Spleen (tissue), 13 donors: ENCODE measurements at places on chromosomes 13 and 19. TPM values are rescaled to one million over a fixed set of nuclear protein-coding genes. Genes with fewer than 3 reads are reported as not detected.
A peak's percentile ranks its signal among the peaks of the same experiment; 100 is the strongest.

The TEX29 gene
- 0.54 TPM for total RNA-seq

DNA sequence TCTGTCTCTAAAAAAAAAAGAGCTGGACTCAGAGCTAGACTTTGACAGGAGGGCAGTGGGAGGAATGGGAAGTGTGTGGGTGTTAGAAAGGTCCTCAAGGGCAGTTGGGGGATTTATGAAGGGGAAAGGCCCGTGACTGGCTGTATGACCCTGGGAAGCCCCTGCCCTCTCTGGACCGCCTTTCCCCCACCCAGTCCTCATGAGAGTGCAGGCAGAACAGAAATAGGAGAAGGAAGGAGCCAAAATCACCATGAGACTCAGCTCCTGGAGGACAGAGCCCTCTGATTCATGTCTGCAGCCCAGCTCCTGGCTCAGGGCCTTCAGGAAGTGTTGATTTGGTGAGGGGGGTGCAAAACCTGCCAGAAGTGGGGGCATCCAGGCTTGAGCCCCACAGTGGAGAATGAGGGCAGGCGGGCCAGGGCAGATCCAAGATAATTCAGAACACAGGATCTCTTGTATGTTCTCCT is 8.7 kb upstream of the SMG9 start:
- no peak for DNase-seq

- DNase-seq = no peak
Observed at GRCh38 chr13:21998279-21998990, 327.6 kb downstream of the FGF9 start.

DNA sequence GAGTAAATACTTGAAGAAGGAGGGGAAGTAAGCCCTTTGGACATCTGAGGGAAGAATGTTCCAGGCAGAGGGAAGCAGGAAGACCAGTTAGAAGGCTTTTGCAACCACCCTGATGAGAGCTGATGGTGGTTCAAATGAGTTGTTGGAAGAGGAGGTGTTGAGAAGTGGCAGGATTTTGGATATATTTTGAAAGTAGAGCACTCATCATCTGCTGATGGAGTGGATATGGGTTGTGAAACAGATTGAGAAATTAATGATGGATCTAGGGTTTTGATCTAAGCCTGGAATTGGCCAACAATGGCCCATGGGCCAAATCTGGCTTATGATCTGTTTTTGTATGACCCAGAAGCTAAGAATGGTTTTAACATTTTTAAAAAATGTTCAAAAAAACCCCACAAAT is 230.7 kb downstream of the NDFIP2 start:
- no peak for DNase-seq

The IFNL1 gene
- not detected for total RNA-seq

DNA sequence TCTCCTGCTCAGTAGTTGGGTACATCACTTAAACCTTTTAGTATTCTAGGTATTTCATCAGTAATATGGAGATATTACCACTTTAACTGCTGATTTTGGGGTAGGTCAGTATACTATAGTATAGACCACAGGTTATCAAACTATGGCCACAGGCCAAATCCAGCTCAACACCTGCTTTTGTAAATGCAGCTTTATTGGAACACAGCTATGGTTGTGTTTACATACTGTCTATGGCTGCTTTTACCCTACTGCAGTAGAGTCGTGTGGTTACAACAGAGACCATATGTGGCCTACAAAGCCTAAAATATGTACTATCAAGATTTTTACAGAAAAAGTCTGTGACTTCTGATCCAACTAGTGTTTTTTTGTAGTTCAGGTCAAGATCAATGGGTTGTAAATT is 10.3 kb downstream of the COG6 start:
- no peak for DNase-seq

- DNase-seq = no peak
Observed at GRCh38 chr13:39266426-39266825, 228.2 kb downstream of the NHLRC3 start.

DNA sequence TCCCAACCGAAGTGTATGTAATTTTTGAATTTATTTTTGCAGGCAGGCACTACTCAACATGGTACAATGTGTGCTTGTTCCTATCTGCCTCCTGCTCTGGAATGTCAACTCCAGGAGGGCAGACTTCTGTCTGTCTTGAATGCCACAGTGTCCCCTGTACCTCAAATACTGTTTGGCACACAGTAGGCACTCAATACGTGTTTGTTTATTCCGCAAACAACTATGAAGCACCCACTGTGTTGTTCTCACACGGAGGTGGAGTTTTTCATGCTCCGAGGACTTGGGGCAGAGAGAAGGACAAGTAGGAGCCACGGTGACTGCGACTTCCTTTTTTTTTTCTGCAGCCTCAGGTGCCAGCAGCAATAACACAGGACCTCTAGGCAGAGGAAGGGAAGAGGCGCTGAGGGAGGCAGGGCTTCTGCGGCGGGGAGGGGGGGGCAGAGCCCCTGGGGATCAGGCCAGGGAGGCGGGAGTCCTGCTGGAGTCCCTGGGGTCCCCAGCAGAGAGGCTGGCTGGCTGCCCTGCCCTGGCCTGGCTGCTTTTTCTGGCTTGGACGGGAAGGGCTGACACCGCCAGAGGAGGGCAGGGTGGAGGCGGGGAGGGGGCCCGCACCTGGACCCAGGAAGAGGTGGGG is 29.3 kb upstream of the TNFAIP8L1 start:
- peak; percentile 70 for DNase-seq

The NXNL1 gene
- total RNA-seq = not detected

The KLHL1 gene
- not detected for total RNA-seq

DNA sequence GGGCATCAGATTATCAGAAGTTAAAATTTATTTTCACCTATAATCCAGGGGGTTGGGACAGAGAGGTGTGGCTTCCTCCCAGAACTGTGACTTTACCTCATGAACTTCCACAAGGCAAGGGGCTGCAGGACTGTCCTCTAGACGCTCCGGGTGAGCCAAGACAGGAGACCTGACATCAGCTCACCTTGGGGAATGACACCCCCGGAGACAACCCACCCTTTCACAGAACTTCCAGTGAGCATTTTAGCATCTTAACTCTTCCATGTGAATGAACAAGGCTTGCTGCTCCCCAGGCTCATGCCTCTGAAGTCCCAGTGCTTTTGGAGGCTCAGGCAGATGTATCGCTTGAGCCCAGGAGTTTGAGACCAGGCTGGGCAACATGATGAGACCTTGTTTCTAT is 29.4 kb upstream of the TFDP1 start:
- peak; percentile 46 for DNase-seq

- DNase-seq = no peak
Observed at GRCh38 chr13:29909081-29909730, 58.8 kb upstream of the UBL3 start.

The GARIN5A gene
- not detected for total RNA-seq

The C2CD4C gene
- not detected for total RNA-seq

DNA sequence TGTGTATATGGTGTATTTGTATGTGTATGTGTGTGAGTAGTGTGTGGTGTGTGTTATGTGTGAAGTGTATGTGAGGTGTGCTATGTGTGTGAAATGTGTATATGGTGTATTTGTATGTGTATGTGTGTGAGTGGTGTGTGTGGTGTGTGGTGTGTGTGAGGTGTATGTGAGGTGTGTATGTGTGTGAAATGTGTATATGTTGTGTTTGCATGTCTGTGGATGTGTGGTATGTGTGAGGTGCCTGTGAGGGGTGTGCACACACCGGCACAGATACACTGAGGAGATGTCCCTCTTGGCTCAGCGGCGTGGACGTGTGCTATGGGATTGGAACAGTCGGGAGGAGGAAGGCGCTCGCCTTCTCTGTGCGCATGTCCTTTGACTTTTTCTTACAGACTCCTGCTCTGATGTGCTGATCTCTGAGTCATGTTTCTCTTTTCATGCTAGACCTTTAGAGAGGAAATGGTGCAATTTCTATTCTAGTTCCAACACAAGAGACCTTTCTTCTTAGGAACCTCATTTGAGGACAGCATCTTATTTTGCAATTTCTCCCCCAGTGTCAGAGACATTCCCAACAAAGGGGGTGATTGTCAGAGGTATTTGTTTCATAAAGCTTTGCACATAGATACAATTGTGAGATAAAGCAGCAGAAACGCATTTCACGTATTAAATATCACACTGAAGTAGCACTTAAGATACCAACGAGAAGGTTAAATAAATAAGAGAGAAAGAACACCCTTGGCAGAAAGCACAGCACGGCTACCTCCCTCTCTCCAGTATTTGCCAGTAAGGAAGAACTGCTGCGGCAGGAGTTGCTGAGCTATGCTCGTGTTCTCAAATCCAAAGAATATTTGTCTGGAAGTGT is 11.3 kb upstream of the TNFRSF19 start:
- no peak for DNase-seq

The PGLYRP2 gene
- total RNA-seq = not detected

The ICAM3 gene
- total RNA-seq = 147 TPM

DNA sequence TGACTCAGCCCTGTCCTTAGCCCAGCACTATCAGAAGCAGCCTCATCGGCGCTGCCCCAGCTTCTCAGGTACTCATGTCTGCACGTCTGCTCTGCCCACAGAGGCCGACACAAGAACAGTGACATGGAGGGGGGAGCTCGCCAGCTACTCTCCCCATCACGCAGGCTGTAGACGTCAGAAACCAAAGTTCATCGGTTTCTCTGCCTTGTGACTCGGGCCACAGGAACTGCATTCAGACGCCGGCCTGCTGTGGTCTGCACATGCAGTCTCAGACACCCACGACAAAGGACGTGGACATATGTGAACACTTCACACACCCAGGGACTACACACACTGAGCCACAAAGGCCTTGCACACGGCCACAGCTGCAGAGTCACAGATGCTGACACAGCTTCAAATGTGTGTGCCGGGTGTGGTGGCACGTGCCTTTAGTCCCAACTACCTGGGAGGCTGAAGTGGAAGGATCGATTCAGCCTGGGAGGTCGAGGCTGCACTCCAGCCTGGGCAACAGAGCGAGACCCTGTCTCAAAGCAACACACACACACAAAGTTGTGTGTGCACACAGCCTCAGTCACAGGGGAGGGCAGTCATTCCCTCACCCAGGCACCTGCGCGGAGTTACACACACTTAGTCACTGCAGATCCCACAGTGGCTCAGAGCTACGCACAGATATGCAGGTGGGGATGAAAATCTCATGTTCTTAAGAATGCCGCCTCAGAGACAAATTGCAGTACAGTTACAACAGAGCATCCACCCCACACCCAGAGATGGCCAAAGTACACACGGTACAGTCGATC is 4.9 kb upstream of the ZFP36 start:
- DNase-seq = peak; percentile 90
